Hippocampal formation (tissue), 2 donors: ENCODE measurements at places on chromosomes 5 and 9.

GRCh38 chr5:102600964-102601363 lies 102.2 kb upstream of the SLCO6A1 start:
- no peak for DNase-seq

DNA sequence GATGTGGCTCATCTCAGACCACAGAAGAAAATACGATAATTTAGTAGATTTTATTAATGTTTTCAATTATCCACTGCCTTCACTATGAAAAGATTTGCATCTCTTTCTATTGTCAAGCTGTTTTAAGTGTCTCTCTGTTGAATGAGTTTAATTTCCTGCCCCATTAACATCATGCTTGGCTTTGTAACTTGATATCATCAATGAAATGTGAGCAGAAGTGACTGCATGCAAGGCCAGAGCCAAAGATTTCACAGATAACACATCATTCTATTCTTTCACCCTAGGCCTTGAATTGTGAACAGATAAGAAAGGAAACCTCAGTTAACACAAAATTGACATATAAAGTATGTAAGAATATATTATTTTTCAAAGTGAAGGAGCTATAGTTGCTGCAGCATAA lies 986.4 kb upstream of the CDH18 start:
- no peak for DNase-seq

DNA sequence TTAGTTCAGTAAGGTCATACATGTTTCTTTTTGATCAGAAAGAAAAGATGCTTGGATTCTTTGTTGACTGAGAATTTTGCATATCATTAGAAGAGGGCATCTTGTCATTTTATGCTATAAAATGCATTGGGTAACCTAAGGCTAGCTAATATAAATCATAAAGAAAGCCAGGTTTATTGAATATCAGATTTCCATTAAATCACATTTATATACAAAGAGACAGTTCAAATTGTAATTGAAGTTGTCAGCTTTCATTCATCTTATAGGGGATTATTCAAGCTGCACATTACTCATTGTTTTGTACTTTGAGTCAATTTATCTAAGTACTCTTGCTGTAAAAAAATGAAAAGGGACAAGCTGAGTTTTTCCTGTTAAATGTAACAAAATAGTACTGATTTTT lies 259.1 kb upstream of the CDH12 start:
- no peak for DNase-seq

DNA sequence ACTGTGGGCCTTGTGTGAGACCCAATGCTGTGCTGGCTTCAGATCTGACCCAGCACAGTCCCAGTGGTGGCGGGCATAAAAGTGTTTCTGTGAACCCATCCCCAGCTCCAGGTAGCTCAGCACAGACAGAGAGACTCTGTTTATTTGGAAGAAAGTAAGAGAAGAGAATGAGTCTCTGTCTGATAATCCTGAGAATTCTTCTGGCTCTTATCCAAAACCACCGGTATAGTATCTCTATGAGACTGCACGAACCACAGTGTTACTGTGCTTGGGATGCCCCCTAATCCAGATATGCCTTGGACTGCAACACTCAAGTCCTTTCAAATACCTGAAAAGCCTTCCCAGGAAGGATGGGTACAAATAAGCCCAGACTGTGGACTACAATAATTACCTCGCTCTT lies 1660.8 kb upstream of the ACO1 start:
- no peak for DNase-seq

- no peak for DNase-seq
Measured at GRCh38 chr5:154486427-154486866, 8.4 kb upstream of the HAND1 start.
